ENCODE measurements at places on chromosomes 4 and X.

- no peak for DNase-seq
Measured at GRCh38 chr4:135201081-135201480, 999.5 kb upstream of the PABPC4L start.

DNA sequence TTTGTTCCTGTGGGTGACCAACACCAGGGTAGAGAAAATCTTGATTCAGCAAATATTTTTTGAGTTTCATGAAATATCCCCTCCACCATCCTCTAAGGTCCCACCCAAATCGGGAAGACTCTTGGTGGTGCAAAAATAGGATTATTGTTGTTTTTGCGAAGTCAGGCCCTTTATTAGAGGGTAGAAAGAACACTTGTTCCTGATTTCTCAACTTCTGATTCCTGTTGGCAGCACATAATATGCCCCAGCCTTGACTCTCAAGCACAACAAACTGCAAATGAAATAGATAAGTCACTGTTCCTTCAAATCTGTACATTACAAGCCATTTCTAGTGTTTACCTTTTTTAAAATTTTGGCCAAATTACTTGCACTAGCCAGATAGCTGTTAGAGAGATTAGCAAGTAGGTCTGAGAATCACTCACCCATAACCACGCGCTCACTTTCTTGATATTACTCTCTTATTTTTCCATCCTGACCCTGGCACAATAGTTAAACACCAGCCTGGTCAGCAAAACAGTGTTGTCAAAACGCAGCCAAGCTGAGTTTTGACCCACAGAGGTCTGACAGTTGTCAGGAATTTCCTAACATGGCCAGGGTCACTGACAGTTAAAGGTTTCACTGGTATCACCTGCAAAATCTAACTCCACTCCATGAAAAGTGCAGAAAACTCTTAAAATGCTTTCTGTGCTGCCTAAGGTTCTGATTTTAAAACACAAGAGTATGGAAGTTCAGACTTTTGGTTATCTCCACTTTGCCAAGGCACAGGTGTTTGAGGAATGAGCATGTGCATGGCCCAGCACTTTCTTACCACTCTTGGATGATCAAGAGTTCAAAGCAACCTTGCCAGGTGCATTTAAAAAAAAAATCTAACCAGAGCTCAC lies 69.8 kb downstream of the RBM47 start:
- DNase-seq = no peak

GRCh38 chrX:10739426-10739825 lies 119.0 kb upstream of the MID1 start:
- no peak for DNase-seq

DNA sequence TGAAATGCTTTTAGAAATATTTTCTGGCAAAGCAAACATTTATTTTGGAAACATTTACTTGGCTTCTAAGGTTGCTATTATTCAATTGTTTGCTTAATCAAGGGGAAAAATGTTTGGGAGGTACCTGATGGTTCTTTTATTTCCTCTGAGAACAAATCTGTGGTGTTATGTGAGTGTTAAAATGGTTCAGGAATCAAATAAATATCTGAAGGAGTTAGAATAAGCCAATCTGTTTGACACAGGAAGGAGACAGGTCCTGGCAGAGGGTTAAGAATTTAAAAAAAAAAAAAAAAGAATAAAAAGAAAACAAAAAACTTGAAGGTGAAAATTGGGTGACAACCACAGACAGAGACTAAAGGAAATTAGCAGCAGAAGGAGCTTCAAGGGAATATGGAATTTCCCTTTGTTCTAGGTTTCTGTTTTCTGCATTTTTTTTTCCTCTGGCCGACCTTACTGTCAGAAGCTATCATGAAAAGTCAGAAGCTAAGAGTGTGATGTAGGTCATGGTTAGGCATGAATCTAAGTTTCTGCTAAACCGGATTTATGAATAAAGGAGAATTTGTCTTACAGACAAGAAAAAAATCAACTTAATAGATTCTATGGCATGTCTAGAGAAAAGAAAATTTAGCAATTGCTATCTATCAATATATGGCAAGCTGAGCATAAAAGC lies 78.6 kb upstream of the PNPLA4 start:
- DNase-seq = no peak

- no peak for DNase-seq
Measured at GRCh38 chr4:125235971-125236370, 78.8 kb upstream of the FAT4 start.

GRCh38 chr4:183318656-183319055 lies 1.4 kb downstream of the CLDN22 start:
- DNase-seq = no peak

DNA sequence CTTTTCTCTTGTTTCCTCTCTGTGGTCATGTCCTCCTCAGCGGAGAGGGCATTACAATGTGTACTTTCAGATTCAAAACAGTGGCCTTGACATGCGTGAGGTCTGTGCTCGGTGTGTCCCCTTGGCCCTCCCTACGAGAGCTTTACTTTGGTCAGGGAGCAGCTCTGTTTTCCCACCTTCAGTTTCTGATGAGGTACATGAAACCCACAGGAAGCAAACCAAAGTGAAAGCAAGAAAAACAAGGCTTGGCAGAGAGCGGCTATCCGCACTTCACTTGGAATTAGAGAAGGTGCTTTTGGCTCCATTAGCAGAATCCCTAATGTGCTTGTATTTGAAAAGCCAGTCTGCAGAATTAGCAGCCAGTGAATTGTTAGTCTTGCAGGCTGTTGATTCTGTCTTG lies 19.5 kb upstream of the BOD1L1 start:
- no peak for DNase-seq

- DNase-seq = no peak
Measured at GRCh38 chrX:15499976-15500375, 631 bp upstream of the BMX start.

- DNase-seq = no peak
Measured at GRCh38 chrX:72663737-72664136, 50.4 kb downstream of the PHKA1 start.

- DNase-seq = no peak
Measured at GRCh38 chr4:153469031-153469430, 2.9 kb downstream of the TMEM131L start.

DNA sequence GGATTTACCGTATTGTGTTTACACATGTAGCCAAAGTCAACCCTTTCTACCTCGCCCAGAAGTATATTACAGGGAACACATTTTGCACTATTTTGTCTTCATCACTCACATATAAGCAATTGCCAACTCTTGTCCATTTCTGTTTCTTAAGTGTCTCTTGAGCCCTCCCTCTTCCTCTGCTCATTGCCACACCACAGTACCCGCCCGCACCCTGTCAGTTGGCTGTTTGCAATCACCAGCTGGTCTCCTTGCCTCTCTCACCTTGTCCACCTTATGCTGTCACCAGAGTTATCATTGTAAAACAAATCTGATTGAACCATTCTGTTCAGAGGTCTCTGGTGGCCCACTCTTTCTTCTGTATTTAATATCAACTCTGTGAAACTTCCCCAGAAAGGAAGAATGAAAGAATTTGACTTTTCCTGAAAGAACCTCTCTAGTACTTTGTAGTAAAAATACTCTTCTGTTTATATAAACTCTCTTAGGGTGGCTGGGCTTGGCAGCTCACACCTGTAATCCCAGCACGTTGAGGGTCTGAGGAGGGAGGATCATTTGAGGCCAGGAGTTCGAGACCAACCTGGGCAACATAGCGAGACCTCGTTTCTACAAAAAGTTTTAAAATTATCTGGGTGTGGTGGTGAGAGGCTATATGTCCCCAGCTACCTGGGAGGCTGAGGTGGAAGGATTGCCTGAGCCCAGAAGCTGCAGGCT lies 50.2 kb downstream of the ING2 start:
- DNase-seq = no peak

- DNase-seq = no peak
Measured at GRCh38 chr4:102324730-102325129, 20.6 kb downstream of the SLC39A8 start.

DNA sequence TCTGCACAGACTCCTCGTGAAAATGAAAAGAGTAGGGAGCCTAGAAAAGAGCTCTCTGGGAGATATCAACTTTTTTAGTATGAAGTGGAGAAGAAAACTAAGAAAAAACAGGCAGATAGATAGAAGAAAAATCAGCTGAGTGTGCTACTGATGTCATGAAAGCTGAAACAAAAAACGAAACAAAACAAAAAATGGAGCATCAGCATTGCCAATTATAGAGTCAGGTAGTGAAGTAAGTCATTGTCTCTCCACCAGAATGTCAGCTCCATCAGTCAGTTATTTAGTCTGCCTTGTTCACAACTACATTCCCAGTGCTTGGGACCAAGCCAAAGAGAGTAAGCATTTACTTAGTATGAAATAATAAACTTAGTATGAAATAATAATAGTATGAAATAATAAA lies 595.1 kb downstream of the STPG2 start:
- DNase-seq = no peak

DNA sequence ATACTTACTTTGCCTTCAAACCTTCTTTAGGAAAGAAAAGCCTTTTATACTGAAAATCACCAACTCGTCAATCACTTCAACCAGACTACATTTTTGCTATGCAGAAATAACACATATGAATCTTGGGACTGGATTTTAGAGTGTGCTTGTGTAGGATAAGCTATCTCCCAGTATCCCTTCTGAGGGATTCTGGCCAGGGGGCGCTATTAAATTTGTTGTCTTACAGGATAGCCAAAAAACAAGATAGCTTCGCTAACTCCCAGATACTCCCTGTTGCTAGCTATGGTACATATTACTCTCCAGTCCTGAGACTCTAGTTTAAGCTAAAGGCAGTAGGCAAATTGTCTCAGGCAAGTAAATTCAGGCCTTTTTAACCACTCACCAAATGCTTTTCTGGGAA lies 167.2 kb downstream of the LHFPL1 start:
- no peak for DNase-seq

DNA sequence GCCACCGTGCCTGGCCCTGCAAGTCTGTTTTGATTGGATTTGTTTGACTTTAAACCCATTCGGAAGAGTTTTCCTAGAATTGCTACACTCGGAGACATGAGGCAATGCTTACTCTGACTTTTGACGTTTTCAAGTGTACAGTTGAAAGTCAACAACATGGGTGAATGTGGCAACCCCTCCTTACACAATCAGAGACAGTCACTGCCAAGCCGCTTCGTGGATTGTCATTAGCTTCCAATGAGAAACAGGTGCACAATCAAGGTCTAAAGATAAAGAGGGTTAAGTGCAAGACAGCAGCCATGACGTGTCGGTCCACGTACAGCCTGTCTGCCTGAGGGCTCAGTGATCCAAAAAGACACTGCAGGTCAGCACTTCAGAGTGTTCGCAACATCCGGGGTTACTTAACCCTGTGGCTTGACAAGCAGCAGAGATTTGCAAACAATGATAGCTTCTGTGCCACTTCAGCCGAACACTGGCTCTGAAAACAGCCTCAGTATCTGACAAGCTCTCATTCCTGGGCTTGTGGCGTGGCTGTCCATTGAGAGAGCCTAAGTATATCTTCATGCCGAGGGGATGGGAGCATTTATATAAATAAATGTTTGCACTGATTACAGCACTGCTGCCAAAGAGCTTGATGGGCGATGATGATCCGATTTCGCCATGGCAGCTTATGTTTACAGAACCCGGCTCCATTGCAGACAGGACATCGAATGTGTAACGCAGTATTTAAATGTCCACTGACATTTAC lies 180.0 kb downstream of the DHRSX start:
- DNase-seq = no peak

DNA sequence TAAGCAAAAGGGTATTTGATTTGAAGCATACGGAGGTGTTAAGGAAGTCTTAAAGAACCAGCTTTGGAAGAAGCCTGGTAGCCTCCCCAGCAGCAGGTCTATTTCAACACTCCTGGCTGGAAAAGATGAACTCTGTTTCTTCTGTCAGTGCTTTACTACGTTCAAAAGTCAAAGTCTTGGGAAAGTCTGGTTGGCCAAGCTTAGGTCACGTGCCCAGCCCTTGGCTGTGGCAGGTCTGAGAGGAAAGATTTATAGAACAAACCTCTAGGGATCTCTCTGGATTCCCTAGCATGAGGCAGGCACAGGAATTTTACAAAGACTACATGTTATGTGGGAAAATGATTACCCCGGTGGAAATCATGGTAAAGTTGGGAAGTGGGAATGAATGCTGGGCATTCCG lies 8.6 kb upstream of the ARHGAP10 start:
- no peak for DNase-seq

DNA sequence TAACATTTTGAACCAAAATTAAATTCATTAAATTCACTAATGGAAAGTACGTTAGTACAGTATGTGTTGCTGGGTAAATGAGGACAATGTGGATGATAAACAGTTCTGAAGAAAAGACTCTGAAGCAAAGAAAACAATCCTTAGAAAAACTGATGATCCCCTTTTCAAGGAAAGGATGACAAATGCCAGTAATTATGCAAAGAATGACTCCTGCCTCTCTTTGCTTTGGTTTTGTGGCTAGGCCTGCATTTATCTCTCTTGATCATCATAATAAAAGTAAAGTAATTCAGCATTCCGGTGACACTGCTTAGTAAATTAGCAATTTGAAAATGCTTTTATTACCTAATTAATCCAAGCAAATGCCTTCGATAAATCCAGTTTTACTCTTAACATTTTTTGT lies 652.2 kb upstream of the DIPK2B start:
- DNase-seq = no peak

DNA sequence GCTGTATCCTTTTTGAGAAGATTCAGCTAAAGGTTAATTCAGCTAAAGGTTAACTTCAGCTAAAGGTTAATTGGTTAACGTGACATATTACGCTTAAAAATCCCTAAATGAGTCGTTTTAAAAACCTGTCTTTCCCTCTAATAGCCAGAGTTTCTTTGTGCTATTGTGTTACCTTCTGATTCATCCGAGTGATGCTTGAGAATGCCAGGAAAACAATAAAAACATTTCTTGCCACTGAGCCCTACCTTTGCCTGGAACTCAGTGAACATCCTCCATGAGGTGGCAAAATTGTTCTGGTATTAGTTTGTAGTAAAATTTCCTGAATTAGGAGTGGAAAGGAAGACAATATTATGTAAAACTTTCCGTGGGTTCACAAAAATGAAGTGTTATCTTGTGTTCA lies 13.7 kb upstream of the TMPRSS11E start:
- DNase-seq = no peak

DNA sequence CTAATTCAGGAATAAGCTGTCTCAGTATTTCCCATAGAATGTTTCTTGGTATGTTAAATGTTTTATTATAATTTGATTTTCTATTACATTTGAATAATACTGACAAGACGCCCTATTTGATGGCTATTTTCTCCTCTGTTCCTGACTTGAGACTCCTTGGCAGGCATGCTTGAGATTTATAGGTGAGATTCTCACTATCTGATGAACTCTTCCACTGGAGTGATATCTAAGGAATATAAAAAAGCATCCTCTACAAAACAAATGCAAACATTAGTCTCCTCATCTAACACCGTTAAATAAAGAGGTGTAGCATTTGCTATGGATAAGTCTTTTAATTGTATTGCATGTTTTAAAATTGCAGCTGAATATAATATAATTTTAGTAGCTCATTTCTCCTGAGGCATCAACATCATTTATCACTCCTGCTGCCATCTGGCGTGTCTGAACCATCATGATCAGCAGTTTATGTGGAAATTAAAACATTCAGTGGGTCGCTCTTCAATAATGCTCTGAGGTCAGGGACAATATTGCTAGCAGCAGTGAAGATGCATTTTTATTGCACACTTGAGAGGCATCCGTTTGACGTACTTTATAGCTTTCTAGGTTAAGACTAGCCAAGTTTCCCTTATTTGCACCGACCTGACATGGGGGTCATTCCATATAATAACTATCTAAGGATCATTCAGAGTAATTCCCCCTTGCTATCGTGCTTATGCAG lies 210.4 kb upstream of the GALNTL6 start:
- no peak for DNase-seq

GRCh38 chr4:2064276-2064991 lies 5.3 kb downstream of the NAT8L start:
- DNase-seq = no peak

- peak; percentile 16 for DNase-seq
Measured at GRCh38 chr4:140052050-140052449, 101.9 kb downstream of the MAML3 start.

GRCh38 chrX:72125331-72126047 lies 6.2 kb downstream of the RTL5 start:
- no peak for DNase-seq

Measured in NCI-H1694 treated with DMSO at 0.1 percent for 48 hours (cell line).